Adrenal gland (tissue), 19 donors: ENCODE measurements at places on chromosomes 4 and X. TPM values are rescaled to one million over a fixed set of nuclear protein-coding genes. Genes with fewer than 3 reads are reported as not detected.
A peak's percentile ranks its signal among the peaks of the same experiment; 100 is the strongest.

- H3K4me3 ChIP-seq, result no peak overlapping the region
- H3K27ac ChIP-seq, result no peak overlapping the region
- no peak for DNase-seq
- H3K4me1 ChIP-seq, result no peaks in the 10 kb centered on the region
These were observed 2305.1 kb upstream of the AGA start for GRCh38 chr4:179747218-179747910.

GRCh38 chr4:2255501-2256155, 6.3 kb downstream of the MXD4 start:
- peak overlapping the region; percentile 98 for H3K27ac ChIP-seq
- H3K27me3 ChIP-seq, result no peaks in the 10 kb centered on the region
- peaks cover 54% of the 10 kb centered on the region for H3K36me3 ChIP-seq
- no peak overlapping the region for H3K4me3 ChIP-seq
- H3K4me1 ChIP-seq, result peaks cover 55% of the 10 kb centered on the region
- DNase-seq, result peak; percentile 47

DNA sequence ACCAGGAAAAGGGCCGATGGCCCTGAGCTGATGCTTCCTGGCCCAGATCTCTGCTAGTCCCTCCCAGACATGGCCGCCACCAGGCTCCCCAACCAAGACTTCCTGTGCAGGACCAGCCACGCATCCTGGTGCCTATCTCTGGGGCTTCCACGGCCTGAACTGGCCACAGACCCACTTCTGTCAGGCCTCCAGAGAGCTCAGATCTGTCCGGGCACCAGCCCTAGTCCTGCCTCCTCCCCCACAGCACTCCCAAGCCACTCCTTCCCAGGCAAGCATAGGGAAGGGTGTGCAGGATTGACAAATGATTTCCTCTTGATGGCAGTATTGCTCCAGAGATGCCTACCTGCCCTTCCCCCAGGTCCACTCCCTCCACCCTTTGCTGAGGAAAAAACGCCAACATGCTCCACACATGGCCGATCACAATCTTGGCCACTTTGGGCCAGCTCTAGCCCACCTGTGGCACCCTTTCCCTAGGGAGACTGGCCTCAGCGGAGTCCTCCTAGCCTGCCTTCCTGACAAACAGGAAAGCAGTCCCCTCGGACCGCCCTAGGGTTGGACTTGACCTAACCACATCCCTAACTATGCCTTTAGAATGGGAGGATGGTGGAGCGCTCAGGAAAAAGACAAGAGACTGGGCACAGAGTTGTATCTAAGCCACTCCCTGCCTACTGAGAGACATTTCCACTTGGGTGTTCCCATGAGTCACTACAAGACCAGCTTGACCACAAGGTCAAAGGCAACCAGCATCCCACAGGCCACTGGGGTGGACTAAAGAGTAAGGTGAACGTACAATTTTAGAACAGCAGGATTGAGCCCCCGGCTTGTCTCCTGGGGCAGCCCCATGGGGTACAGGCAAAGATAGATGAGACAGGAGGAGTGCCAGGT, 277.5 kb upstream of the AGTR2 start:
- H3K27ac ChIP-seq, result no peak overlapping the region
- peaks cover 7% of the 10 kb centered on the region for H3K4me1 ChIP-seq
- H3K4me3 ChIP-seq, result no peak overlapping the region
- DNase-seq, result peak; percentile 77
- no peaks in the 10 kb centered on the region for H3K27me3 ChIP-seq

GRCh38 chr4:119035951-119036737, 99.5 kb upstream of the MYOZ2 start:
- DNase-seq, result peak; percentile 35
- H3K4me1 ChIP-seq, result no peaks in the 10 kb centered on the region
- H3K36me3 ChIP-seq, result no peaks in the 10 kb centered on the region
- H3K27ac ChIP-seq, result no peak overlapping the region
- no peaks in the 10 kb centered on the region for H3K27me3 ChIP-seq
- H3K4me3 ChIP-seq, result no peak overlapping the region

- no peak overlapping the region for H3K27ac ChIP-seq
- no peaks in the 10 kb centered on the region for H3K36me3 ChIP-seq
- H3K4me3 ChIP-seq, result no peak overlapping the region
- no peaks in the 10 kb centered on the region for H3K27me3 ChIP-seq
- DNase-seq, result no peak
These were observed 197.0 kb upstream of the SLC7A11 start for GRCh38 chr4:138439143-138439581.

DNA sequence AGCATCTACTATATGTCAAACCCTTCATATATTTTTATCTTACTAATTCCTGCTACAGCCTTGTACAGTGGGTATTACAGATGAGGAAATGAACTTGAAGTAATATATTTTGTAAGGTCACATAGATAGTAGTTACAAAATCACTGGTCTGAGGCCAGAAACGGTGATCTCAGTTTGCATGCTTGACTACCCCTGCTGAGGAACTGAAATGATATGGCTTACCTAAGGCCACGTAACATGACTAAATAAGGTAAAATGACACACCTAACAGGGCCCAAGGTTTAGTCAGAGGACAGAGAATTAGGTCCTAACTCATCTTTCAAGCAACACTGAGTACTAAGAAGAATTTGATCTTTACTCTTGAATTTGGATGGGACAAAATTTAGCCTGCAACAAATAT, 1.5 kb upstream of the COMMD8 start:
- no peaks in the 10 kb centered on the region for H3K27me3 ChIP-seq
- no peak for DNase-seq
- no peak overlapping the region for H3K27ac ChIP-seq
- H3K36me3 ChIP-seq, result no peaks in the 10 kb centered on the region

DNA sequence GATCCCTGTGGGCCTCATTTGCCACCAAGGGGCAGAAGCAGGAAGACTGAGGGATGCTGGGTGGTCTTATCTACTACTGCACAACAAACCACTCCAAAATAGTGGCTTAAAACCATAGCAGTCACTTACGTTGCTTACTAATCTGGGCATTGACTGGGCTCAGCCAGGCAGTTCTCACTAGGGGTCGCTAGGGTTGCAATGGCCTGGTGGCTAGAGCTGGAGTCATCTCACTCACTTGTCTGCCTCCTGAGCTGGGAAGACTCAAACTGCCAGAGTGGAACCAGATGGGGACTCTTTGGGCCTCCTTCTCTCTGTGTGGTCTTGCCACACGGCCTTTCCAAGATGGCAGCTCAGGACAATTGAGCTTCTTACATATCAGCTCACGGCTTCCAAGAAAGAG, 216.3 kb upstream of the BCOR start:
- no peak overlapping the region for H3K27ac ChIP-seq
- no peaks in the 10 kb centered on the region for H3K4me1 ChIP-seq
- H3K4me3 ChIP-seq, result no peak overlapping the region
- no peak for DNase-seq
- no peaks in the 10 kb centered on the region for H3K36me3 ChIP-seq
- H3K27me3 ChIP-seq, result no peaks in the 10 kb centered on the region

DNA sequence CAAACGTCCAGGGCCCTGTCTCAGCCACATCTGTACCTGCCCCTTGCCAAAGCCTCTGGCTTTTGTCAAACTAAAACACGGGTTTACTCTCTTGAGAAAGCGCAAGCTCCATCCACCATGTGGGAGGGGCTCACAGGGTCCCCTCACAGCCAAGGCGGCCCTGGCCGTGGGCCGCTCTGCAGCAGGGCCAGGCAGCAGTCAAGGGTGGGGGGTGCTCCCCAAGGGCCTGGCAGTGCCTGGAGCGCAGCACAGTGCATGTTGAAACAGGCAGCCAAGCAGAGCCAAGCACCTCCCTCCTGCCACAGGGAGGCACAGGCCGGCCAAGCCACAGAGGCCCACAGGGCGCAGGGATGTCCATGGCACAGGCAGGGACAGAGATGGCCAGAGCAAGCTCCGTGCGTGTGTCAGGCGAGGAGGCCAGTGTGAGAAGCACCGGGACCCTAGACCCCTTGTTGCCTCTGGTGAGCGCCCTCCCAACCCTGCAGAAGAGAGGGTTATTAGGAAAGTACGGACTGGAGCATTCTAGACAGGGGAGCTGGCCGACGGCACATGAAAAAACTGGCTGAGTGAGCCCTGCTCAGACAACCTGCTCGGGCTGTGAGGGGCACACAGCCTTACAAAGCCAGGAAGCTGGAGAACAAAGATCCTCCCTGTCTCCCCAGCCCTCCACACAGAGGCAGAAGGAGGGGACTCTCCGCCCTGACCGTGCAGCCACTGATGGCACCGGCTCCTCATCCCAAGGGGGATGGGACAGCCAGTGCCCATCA, 39.0 kb downstream of the FAM53A start:
- H3K36me3 ChIP-seq, result no peaks in the 10 kb centered on the region
- H3K4me1 ChIP-seq, result no peaks in the 10 kb centered on the region
- H3K27me3 ChIP-seq, result no peaks in the 10 kb centered on the region

DNA sequence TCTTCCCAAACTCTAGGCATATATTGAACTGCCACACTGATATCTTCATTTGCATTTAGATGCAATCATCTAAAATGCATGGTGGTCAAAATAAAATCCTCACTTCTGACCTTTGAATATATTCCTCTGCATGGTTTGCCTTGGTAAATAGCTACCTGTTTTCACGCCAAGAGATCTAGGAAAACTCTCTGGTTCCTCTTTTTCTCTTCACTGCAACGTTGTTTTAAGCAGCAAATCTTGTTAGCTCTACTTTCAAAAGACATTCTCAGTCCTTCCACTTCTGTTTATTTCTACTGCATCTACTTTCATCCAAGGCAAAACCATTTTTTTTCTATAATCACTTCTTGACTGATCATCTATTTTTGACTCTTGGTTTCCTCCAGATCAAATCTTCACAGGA, 1001.6 kb upstream of the GRID2 start:
- H3K36me3 ChIP-seq, result no peaks in the 10 kb centered on the region
- H3K4me1 ChIP-seq, result no peaks in the 10 kb centered on the region
- H3K4me3 ChIP-seq, result no peak overlapping the region
- no peak overlapping the region for H3K27ac ChIP-seq
- no peak for DNase-seq

DNA sequence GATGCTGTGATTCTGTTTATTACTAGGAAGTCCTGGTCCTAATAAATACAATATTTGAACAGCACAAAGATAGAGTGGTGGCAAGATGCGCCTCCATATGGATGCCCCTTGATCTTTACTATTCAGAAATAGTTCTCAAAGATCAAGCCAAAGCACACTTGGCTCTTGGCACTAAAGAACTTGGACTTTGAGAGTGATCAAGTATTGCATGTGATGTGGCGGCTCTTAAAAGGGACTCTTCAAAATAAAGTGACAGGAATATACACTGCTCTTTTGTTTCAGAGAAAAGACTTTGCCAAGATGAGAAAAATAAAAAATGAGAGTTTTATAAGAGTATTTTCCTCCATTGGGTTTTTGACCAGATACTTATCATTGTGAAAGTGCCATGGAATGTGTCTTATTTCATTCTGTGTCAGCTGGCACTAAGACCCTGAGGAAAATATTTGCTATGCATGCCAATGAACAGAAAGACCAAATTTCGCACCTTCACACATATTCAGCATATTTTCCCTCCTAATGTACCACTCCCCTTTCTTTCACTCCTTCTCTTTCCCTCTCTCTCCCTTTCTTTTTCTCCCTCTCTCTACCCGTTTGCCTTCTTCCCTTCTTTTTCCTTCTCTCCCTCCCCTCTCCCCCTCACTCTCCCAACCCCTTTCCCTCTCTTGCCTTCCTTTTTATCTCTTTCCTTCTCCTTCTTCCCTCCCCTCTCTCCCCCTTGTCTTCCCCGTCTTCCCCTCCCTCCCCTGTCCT, 35.1 kb downstream of the ARHGAP24 start:
- no peaks in the 10 kb centered on the region for H3K36me3 ChIP-seq
- no peak overlapping the region for H3K27ac ChIP-seq
- H3K4me3 ChIP-seq, result no peak overlapping the region
- no peak for DNase-seq

GRCh38 chrX:103782640-103783039, 6.0 kb downstream of the PLP1 start:
- H3K27ac ChIP-seq, result no peak overlapping the region
- peaks cover 19% of the 10 kb centered on the region for H3K27me3 ChIP-seq
- H3K4me1 ChIP-seq, result no peaks in the 10 kb centered on the region
- no peak for DNase-seq
- no peak overlapping the region for H3K4me3 ChIP-seq

- no peaks in the 10 kb centered on the region for H3K27me3 ChIP-seq
- H3K27ac ChIP-seq, result no peak overlapping the region
- H3K4me3 ChIP-seq, result no peak overlapping the region
These were observed 52.8 kb upstream of the CCSER1 start for GRCh38 chr4:90074322-90074886.

DNA sequence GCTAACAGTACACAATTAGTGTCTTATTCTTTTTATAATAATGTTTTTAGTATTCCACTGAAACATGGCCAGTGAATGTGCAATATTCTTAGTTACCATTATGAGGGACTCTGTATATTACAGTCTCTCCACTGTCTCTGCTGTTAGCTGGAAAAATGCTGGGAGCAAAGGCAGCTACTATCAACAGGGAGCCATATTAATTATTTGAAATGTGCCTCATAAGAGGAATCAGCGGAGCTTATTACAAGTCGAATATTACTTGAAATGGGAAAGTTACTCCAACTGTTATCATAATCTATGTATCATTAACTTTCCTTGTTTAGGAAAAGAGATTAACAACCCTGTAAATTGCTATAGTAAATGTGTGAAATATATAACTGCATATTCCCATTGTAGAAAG, 612.0 kb downstream of the ADGRL3 start:
- H3K27ac ChIP-seq, result no peak overlapping the region
- no peaks in the 10 kb centered on the region for H3K36me3 ChIP-seq
- H3K27me3 ChIP-seq, result no peaks in the 10 kb centered on the region
- no peak overlapping the region for H3K4me3 ChIP-seq
- no peaks in the 10 kb centered on the region for H3K4me1 ChIP-seq

DNA sequence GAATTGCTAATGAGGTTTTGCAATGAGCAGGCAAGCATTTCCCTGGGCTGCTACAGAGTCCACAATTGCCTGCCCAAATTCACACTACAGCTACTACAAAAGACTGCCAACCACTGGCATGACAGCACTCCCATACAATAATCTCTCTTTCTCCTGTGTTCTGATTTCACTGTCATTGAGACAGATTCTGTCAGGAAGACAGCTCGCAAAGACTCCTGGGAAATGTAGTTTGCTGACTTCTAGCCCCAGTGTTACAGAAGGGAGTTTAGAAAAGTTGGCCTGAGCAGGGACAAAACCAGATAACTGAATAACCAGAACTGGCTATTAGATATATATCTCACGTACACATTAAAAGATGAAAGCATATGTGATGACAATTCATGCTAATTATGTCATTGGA, 1231.3 kb upstream of the PRKX start:
- H3K4me3 ChIP-seq, result no peak overlapping the region
- DNase-seq, result no peak
- H3K4me1 ChIP-seq, result no peaks in the 10 kb centered on the region
- H3K27me3 ChIP-seq, result no peaks in the 10 kb centered on the region
- H3K36me3 ChIP-seq, result no peaks in the 10 kb centered on the region
- H3K27ac ChIP-seq, result no peak overlapping the region

- H3K4me1 ChIP-seq, result peaks cover 39% of the 10 kb centered on the region
- no peaks in the 10 kb centered on the region for H3K27me3 ChIP-seq
- no peak for DNase-seq
- no peaks in the 10 kb centered on the region for H3K36me3 ChIP-seq
- H3K27ac ChIP-seq, result no peak overlapping the region
These were observed 6.5 kb downstream of the TBC1D14 start for GRCh38 chr4:6916069-6916586.

- H3K27me3 ChIP-seq, result no peaks in the 10 kb centered on the region
- no peaks in the 10 kb centered on the region for H3K36me3 ChIP-seq
- no peak overlapping the region for H3K4me3 ChIP-seq
These were observed 31.5 kb upstream of the LNX1 start for GRCh38 chr4:53622739-53623151.

MMRN1 gene
- total RNA-seq, result 6.7 TPM

PNCK gene
- not detected for total RNA-seq

CYBB gene
- 62.0 TPM for total RNA-seq

BMPR1B gene
- 7.4 TPM for total RNA-seq
